ENCODE measurements at places on chromosomes 7 and 10.
A peak's percentile ranks its signal among the peaks of the same experiment; 100 is the strongest.

DNA sequence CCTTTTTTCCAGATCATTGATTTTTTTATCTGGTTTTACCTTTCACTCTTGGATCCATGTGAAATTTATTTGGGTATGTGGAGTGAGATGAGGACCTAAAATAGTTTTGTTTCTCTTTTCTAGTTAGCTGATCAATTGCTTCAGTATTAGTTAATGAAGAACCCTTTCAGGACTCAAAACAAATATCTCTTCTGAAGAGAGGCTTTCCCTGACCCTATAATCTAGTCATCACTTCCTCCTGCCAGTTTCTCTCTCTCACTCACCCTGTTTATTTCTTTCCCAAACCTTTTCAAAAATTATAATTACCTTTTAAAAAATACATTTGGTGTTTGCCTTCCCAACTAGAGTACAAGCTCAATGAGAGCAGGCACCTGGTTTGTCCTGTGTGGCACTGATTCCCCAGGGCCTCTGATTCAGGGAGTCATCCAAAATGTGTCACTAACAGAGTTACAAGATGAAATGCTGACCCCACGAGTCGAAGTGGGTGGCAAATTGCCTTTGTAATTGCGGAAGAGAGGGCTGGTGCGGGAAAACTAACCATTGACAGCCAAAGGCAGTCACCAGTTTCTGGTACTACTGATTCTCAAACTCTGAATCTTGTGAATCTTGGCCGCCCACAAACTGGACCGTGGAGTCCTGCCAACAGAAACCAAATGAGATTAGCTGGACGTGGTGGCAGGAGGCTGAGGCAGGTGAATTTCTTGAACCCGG, 2.4 kb downstream of the TMEM140 start:
- H3K4me1 ChIP-seq: peaks cover 12% of the 10 kb centered on the region
- no peaks in the 10 kb centered on the region for H3K36me3 ChIP-seq
- peak overlapping the region; percentile 49 for H3K4me3 ChIP-seq
- no peaks in the 10 kb centered on the region for H3K27me3 ChIP-seq

DNA sequence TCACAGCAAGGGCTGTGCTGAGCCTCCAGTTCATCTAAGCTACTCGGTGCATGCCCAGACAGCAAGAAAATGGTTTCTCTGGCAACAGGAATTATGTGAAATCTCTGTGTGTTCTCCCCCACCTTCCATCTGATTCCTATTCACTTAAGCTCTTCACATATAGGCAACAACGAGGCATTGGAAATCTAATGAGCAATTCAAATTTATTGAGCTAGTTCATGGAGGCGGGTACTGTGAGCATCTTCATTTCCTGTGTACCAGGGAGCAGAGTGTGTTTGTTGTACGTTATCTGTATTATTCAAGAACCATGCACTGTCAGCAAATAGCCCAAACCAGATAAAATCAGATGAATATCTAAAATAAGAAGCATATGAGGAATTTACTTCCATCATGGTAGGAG, 739.1 kb downstream of the MAGI2 start:
- no peak for DNase-seq
- no peaks in the 10 kb centered on the region for H3K36me3 ChIP-seq
- H3K4me3 ChIP-seq: no peak overlapping the region
- no peaks in the 10 kb centered on the region for H3K4me1 ChIP-seq

DNA sequence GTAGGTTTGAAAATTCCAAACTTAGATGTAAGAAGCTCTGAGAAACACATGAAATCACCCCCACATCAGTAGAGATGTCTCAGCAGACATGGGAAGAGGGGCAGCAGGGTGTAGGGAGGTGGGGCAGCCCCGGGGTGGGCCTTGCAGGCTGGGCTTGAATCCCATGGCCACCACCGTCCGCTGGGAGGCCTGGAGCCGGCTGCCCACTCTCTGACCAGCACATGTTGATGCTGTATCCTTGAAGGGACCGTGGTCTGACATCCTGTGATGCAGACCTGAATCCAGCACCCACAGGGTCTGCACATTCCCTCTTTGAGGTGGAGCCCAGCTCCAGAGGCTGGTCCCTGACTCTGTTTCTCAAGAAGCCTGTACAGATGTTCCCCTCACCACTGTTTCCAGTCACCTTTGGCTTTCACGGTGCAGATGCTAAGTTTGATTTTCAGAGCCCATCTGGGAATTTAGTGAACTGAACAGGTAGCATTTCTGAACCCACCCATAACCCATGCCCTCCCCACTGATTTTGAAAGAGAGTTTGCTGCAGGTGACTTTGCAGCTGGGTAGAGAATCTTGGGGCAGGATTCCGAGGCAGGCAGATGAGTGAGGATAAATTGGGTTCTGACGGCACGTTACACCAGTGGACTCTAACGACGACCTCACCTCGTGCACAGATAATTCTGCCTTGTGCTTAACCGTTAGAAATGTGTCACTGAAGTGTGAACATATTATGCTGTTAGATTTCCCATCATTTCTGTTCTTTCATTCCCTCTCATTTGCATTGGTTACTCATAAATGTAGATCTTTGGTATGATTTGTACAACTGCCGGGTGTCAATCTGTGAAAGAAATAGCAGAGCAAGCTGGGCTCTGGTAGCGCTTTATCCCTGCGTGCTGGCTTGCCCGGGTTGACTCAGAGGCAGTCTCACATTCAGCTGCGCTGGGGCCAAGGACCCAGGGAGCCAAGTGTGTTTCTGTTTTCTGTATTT, 45.7 kb downstream of the IKZF1 start:
- no peaks in the 10 kb centered on the region for H3K27me3 ChIP-seq
- H3K4me3 ChIP-seq: no peak overlapping the region
- no peaks in the 10 kb centered on the region for H3K4me1 ChIP-seq
- H3K36me3 ChIP-seq: no peaks in the 10 kb centered on the region
- DNase-seq: no peak

DNA sequence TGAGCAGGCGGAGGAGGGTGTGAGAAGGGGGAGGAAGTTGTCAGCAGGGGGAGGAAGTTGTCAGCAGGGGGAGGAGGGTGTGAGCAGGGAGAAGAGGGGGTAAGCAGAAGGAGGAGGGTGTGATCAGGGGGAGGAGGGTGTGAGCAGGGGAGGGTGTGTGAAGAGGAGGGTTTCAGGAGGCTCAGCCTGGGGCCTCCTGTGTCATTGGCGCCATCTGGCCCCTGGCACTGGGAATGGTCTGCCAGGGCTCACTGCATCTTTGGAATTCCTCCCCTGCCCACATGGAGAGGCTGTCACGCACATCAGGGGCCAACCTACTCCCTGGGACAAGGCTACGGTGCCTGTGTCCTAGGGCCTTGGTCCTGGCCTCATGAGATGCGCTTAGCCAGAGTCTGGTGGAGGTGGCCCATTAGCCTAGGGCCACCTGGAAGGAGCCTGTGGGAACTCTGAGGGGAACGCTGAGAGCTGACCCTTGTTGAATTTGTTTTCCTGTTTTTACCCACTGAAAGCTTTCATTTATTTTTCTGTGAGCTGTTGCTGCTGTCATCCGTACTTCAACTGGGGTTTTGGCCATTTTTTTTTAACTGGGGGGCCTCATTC, 18.0 kb downstream of the CAMK2B start:
- no peak overlapping the region for H3K4me3 ChIP-seq
- no peak overlapping the region for H3K27ac ChIP-seq
- H3K4me1 ChIP-seq: peaks cover 17% of the 10 kb centered on the region
- no peaks in the 10 kb centered on the region for H3K36me3 ChIP-seq
- peak; percentile 35 for DNase-seq

All from suprapubic skin (tissue), 4 donors.